Stimulated activated CD8-positive, alpha-beta memory T cell treated with anti-CD3 and anti-CD28 coated beads, Interleukin-4, amount 100 ng/mL, for 48 hours (primary cell): ENCODE measurements at places on chromosomes 3 and 15.

DNA sequence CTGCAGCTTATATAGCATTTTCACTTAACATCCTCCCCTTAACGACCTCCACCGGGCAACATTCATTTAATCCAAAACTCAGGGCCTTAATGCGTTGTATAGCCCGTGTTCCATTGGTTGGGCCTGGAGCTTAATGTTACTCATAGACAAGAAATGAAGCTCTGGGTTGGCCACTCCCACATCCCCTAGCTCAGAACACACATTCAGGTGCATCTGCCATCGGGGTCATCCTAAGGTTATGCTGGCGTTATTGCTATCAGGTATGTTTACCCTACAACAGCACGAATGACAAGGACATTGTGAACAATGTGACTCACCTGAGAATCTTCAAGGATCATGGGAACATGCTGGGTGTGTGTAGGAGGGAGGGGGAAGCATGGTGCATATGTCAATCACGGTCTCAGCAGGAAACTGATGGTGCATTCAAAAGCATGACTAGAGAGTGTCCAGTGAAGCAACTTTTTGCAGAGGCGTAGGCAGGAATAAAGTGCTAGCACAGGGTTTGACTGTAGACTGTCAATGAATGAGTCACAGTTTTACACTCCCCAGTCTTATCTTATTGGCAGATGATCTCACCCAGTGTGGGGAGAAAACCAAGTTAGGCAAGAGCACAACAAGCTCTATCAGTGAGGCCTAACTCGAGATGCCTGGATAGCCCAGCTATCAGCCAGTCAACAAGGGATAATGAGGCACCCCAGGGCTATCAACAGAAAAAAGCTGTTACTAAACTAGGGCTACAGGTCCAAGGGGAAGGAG is 402.1 kb upstream of the MCTP2 start:
- DNase-seq, result no peak

- DNase-seq, result no peak
These were observed 45.3 kb upstream of the ATP2B2 start for GRCh38 chr3:10550705-10551104.

DNA sequence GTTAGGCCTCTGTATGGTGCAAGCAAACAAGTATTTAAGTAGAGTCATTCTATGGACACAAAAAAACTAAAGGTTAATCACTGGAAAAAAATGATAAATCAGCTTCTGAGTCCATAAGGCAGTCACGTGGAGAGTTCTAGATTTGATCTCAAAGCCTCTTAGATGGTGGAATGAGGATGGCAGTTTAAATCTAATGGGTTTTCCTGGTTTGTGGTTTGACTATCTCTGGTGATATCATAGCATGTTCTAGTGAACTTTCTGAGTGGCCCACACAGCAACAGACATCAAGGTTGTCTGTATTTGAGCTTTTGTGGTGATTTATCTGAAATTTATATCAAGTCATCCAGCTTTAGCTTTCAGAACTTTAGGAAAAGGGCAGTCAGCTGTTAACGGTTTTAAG is 52.4 kb downstream of the ILDR1 start:
- DNase-seq, result no peak

DNA sequence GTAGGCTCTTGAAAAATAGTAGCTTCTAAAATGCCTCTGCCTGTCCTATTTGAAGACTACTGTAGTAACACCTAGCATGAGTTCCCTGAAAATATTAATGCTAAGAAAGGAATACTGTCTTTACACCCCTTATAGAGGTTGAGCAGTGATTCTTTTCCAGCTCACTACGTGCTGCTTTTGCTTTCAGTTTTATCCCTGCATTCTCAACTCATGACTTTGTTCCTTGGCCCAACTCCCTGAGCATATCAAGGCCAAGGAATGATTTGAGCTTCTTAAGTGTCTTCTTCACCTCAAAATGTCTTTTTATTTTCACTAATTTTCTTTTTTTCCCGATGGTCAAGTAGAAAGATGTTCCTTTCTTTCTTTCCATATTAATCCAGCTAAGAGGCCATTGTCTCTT is 16.5 kb upstream of the P2RY13 start:
- no peak for DNase-seq

- no peak for DNase-seq
These were observed 43.4 kb downstream of the FBXO22 start for GRCh38 chr15:75947092-75947491.

DNA sequence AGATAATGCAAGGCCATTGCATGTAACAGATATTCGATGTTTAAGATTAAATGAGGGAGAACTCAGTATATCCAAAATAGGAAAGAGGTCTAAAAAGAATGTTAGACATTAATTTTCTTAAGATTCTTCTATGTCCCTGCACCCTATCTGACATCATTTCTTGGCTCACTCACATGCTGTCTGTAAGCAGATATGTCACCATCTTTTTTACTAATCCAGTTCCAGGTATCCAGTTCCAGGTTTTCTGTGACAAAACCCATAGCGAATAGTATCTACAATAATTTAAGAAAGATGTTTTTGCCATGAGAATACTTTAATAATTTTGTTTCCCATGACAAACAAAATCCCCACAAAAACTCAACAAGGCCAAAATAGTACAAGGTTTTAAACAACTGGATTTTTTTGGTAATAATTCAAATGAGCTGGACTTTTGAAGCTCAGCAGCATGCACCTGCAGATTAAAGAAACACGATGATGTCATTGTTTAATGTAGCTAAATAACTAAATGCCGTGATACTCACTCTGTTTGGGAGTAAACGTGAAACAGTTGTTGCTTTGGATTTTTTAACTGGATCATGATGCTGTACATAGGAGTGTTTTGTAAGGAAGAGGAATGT is 867.6 kb downstream of the EPHA3 start:
- no peak for DNase-seq

DNA sequence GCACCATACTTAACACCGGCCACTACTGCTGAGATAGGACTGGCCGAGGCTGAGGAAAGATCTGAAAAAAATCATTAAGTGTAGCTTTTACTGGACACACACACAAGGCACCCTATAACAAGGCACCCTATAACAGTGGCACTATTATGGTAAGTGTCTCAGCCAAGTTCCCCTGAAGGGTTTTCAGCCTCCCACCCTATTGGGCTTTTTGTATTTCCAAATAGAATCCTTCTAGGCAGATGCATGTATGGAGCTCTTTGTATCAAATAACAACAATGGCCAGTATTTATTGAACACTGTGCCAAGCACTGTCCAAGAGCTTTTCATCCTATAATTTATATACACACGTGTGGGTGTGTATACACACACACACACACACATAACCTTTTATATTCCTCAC is 6.7 kb upstream of the DNAJA4 start:
- no peak for DNase-seq
